ENCODE measurements at places on chromosomes 4 and X.
A peak's percentile ranks its signal among the peaks of the same experiment; 100 is the strongest.

DNA sequence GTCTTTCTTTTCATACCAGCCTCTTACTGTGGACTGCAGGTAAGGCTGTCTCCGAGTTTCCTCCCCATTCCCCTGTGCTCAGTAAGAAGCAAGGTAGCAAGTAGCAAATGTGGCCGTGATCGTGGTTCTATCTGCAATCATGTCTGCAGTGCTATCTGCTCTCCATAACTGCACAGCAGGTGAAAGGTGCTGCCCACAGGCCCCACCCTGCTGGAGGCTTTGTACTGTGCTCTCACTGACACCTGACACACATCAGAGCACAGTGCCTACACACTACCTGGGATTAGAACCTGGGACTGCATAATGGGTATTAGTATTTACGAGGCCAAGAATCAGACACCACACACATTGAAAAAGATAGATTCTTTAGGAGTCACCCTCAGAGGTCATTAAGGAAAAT is 15.3 kb downstream of the PGRMC1 start:
- H3K4me3 ChIP-seq, result no peak overlapping the region
- no peak for DNase-seq
- peaks cover 10% of the 10 kb centered on the region for H3K4me1 ChIP-seq
- H3K36me3 ChIP-seq, result no peaks in the 10 kb centered on the region
- H3K27ac ChIP-seq, result no peak overlapping the region

GRCh38 chrX:41445781-41446358 is 1.3 kb upstream of the NYX start:
- H3K4me1 ChIP-seq, result peaks cover 12% of the 10 kb centered on the region
- no peaks in the 10 kb centered on the region for H3K27me3 ChIP-seq
- DNase-seq, result no peak
- no peak overlapping the region for H3K27ac ChIP-seq
- H3K36me3 ChIP-seq, result no peaks in the 10 kb centered on the region

GRCh38 chrX:63282077-63282476 is 69.1 kb downstream of the SPIN4 start:
- H3K27me3 ChIP-seq, result no peaks in the 10 kb centered on the region
- no peaks in the 10 kb centered on the region for H3K36me3 ChIP-seq
- H3K4me3 ChIP-seq, result no peak overlapping the region
- no peak for DNase-seq
- H3K4me1 ChIP-seq, result no peaks in the 10 kb centered on the region

DNA sequence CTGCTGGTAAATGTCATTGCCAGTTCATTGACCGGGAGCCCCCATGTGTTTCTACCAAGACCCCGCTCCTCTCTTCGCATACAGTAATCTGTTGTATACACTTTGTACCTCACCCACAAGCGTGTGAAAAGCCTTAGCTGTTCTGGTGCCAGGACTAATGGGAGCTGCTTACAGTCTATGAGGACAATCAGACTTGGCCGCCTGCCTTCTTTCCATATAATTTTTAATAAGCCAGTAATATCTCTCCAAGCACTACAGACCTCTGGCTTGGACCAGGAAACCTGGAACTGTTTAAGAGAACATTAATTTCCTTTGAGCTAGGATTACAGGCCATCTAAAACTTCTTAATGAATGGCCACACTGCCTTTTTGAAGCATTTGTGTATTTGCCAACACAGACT is 149.7 kb upstream of the MSX1 start:
- H3K27ac ChIP-seq, result no peak overlapping the region
- H3K27me3 ChIP-seq, result peaks cover 17% of the 10 kb centered on the region
- no peaks in the 10 kb centered on the region for H3K36me3 ChIP-seq

- H3K36me3 ChIP-seq, result no peaks in the 10 kb centered on the region
- no peak for DNase-seq
- no peak overlapping the region for H3K4me3 ChIP-seq
Observed at GRCh38 chr4:124902001-124902515, 189.5 kb upstream of the ANKRD50 start.

- no peak overlapping the region for H3K4me3 ChIP-seq
- no peaks in the 10 kb centered on the region for H3K4me1 ChIP-seq
- H3K27me3 ChIP-seq, result no peaks in the 10 kb centered on the region
- peak; percentile 39 for DNase-seq
Observed at GRCh38 chrX:41695426-41695825, 6.7 kb downstream of the GPR34 start.

DNA sequence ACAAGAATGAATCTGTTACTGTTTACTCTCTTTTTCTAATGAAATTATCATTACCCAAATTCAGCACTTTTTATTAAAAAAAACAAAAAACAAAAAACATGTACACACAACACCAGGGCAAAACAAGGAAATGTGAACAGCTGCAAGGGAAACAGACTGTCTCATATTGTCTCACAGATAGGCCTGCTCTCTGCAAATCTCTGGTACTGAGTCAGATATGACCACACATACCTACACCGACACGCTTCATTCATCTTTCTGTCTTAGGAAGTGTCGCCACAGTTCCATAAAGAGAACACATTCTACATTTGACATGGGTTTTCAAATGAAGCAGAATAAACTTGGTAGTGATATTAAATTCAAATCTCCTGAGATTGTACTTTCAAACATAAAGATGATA is 92.2 kb upstream of the GPR34 start:
- no peak overlapping the region for H3K4me3 ChIP-seq
- H3K27ac ChIP-seq, result no peak overlapping the region
- peaks cover 9% of the 10 kb centered on the region for H3K4me1 ChIP-seq
- H3K36me3 ChIP-seq, result no peaks in the 10 kb centered on the region
- peak; percentile 10 for DNase-seq
- H3K27me3 ChIP-seq, result no peaks in the 10 kb centered on the region

DNA sequence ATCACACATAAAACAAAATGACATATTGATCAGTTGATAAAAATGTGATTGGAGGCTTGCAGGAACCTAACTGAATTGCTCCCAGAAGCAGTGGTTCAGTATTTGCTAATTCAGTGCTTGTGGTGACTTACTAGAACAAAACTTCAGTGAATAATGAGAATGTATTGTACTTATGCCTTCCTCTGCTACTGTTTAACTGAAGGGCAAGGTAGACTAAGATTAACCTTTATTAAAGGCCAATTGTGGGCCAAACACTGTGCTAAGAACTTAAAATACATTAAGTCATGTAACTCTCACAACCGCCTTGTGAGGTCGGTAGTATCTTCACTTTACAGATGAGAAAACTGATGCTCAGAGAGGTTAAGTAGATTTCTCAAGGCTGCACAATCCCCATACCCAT is 14.9 kb downstream of the IGFBP7 start:
- H3K27me3 ChIP-seq, result no peaks in the 10 kb centered on the region
- H3K4me1 ChIP-seq, result peaks cover 51% of the 10 kb centered on the region
- peak overlapping the region; percentile 97 for H3K27ac ChIP-seq
- DNase-seq, result no peak

DNA sequence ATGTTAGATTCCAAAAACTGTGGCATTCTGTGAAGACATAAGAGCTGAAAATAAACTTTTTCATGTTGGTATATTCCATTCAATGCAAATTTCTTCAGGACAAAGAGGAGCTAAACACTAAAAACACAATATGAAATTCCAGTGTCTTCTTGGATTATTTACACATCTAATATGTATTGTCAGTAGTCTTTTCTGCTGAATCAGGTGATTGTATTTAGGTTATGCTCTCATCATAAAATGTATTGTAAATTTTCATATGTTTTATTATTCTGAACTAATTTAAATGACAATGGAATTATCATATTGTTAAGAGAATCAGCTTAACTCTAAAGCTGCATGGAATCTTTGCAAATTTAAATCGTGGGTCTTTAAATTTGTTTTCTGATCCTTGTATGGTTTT is 526.7 kb downstream of the PDHA2 start:
- H3K4me3 ChIP-seq, result no peak overlapping the region
- no peaks in the 10 kb centered on the region for H3K4me1 ChIP-seq
- DNase-seq, result no peak
- no peaks in the 10 kb centered on the region for H3K36me3 ChIP-seq
- no peaks in the 10 kb centered on the region for H3K27me3 ChIP-seq
- H3K27ac ChIP-seq, result no peak overlapping the region

DNA sequence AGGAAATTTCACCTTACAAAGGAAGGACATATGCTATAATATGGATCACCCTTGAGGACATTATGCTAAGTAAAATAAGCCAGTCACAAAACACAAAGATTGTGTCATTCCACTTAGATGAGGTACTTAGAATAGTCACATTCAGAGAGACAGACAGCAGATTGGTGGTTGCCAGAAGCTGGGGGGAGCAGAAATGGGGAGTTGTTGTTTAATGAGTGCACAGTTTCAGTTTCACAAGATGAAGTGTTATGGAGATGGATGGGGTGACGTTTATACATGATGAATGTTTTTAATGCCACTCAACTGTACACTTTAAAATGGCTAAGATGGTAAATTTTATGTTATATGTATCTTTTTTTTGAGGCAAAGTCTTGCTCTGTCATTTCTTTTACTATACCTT is 14.8 kb upstream of the SPON2 start:
- H3K27me3 ChIP-seq, result no peaks in the 10 kb centered on the region
- no peak for DNase-seq
- no peak overlapping the region for H3K27ac ChIP-seq
- peaks cover 13% of the 10 kb centered on the region for H3K4me1 ChIP-seq
- no peaks in the 10 kb centered on the region for H3K36me3 ChIP-seq
- no peak overlapping the region for H3K4me3 ChIP-seq

GRCh38 chr4:102047616-102048015 is 257.1 kb downstream of the BANK1 start:
- no peak for DNase-seq
- no peak overlapping the region for H3K4me3 ChIP-seq
- no peaks in the 10 kb centered on the region for H3K27me3 ChIP-seq
- H3K27ac ChIP-seq, result no peak overlapping the region
- no peaks in the 10 kb centered on the region for H3K36me3 ChIP-seq

DNA sequence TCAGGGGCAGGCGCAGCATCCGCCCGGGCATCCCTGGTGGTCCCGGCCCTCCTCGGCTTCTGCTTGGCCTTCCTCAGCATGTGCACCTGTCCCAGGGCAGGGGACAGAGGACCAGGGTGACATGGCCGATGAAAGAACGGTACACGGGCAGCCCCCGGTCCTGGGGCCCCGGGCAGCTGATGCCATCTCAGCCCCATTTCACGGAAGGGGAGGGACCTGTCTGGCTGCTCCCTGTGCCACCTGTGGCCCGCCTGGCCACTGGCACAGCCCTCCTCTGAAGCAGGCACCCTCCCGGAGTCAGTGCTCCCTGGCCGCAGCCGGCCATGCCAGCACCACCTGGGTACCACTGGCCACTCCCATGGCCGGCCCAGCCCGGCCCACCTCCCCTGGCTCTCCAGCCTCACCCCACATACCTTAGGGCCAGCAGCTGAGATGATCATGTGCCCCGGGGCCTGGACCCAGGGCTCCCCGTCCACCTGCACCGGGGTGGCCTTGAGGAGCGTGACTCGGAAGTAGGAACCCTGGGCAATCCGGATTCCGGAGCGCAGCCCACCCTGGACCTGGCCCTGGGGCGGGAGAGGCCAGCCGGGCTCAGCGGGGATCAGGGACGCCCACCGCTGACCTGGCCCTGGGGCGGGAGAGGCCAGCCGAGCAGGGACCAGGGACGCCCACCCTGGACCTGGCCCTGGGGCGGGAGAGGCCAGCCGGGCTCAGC is 12.6 kb downstream of the DGKQ start:
- H3K36me3 ChIP-seq, result no peaks in the 10 kb centered on the region
- H3K27me3 ChIP-seq, result no peaks in the 10 kb centered on the region
- DNase-seq, result no peak
- no peaks in the 10 kb centered on the region for H3K4me1 ChIP-seq

DNA sequence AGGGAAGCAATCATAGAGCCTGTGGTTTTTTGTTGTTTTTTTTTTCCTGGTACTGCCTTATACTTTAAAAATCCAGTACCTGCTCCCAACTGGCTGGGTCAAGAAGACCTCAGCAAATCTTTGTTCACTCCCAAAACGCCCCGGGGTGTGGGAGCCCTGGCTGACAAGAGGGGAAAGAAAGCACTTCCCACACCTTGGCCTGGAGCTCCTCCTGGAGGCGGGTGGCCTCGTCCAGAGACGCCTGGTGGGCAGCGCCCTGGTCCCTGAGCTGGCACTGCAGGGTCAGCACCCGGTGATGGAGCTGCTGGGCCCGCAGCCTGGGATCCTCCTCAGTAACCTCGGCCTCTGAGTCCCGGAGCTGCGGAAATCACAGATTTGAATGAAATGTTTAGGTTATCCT is 38.2 kb downstream of the C4orf50 start:
- no peak overlapping the region for H3K4me3 ChIP-seq
- H3K27me3 ChIP-seq, result peaks cover 14% of the 10 kb centered on the region
- H3K4me1 ChIP-seq, result no peaks in the 10 kb centered on the region
- peak; percentile 23 for DNase-seq

- peak overlapping the region; percentile 25 for H3K27ac ChIP-seq
- H3K4me3 ChIP-seq, result no peak overlapping the region
- peaks cover 19% of the 10 kb centered on the region for H3K4me1 ChIP-seq
- no peaks in the 10 kb centered on the region for H3K36me3 ChIP-seq
- H3K27me3 ChIP-seq, result no peaks in the 10 kb centered on the region
- peak; percentile 57 for DNase-seq
Observed at GRCh38 chr4:141027421-141027820, 105.8 kb downstream of the RNF150 start.

DNA sequence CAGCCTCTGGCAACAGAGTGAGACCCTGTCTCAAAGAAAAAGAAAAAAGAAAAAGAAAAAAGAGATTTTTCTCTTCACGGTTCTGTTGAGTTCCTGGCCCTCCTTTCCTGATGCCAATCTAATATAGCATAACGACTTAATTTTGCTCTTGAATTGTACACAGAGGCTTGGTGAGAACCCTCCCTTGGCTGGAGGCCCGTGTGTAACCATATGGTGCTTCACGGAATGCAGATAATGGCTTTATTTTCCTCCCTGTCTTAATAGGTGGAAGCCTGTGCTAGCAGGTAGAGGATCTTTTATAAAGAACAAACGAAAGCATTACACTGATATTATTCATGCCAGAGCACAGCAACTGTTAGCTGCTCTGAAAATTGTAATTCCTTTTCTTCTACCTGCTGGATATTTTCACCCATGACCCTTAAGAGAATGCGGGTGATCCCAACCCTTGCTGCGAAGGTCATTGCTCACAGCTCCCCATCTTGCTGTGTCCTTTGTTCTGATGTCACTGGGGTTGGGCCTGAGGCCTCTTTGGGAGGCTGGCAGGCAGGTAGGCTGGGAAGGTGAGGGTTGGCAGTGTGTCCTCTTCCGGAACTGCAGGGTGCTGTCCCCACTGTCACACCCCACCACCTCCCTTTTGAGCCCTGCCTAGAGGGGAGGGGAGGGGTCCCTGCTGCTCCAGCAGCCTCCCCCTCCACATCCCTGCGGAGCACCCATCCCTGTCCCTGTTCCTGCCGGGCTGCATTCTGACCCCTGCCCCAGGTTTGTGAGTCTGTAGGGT is 83.8 kb upstream of the STOX2 start:
- no peaks in the 10 kb centered on the region for H3K4me1 ChIP-seq
- H3K27me3 ChIP-seq, result no peaks in the 10 kb centered on the region
- H3K4me3 ChIP-seq, result no peak overlapping the region
- DNase-seq, result no peak
- H3K36me3 ChIP-seq, result no peaks in the 10 kb centered on the region

DNA sequence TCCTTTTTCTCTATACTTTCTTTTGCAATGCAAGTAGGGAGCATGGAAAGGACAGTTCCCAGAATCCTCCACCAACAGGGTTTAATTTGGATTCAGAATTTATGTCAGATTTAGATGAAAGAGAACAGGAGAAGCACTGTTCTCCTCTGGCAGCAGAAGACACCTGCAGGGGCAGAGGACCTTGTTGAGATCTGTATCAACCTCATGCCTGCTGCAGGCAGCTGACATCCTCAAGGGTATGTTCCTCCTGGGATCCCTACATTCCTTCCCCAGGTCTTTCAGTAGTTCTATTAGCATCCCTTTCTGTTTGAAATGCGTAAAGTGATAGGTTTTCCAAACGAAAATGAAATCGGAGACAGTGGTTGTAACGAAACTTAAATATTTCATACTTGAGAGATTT is 10.6 kb upstream of the GUCY1A1 start:
- H3K4me3 ChIP-seq, result no peak overlapping the region
- DNase-seq, result no peak
- H3K27ac ChIP-seq, result no peak overlapping the region
- no peaks in the 10 kb centered on the region for H3K4me1 ChIP-seq
- no peaks in the 10 kb centered on the region for H3K36me3 ChIP-seq
